PC-3 (cell line): ENCODE measurements at places on chromosomes 11 and 22.

- DNase-seq: no peak
Measured at GRCh38 chr11:12172493-12173013, 62.2 kb downstream of the MICAL2 start.

GRCh38 chr11:27183672-27184457 is 143.2 kb downstream of the BBOX1 start:
- peak; percentile 71 for DNase-seq

DNA sequence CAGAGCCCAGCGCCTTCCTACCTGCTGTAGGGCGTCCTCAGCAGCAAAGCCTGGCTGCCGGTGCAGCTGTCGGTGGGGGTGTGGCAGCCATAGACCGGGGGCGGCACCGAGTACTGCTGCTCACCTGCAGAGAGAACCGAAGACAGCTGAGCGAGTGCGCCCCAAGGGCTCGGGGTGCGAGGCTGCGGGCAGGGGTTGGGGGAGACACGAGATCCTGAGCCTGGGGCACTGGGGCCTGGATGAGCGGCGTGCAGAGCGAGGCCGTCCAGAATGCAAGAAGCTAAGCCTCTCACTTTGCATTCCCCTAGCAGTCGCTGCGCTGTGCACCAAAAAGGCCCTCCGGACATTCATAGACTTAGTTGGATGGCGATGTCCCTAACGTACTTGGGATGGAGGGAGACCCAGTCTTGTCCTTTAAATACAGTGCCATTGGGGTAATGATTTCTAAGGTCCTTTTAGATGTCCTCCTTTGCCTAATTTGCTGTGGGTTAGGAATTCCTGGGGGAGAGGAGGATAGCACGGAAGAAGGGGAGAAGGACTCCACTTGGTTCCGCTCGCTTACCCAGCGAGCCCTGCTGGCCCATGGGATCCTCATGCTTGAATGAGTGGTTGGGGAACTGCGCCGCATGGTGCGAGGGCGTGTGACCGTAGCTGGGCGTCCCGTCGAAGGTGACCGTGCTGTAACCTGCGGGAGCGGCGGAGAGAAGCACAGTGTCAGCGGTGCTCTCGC is 7.2 kb downstream of the WT1 start:
- DNase-seq: no peak

DNA sequence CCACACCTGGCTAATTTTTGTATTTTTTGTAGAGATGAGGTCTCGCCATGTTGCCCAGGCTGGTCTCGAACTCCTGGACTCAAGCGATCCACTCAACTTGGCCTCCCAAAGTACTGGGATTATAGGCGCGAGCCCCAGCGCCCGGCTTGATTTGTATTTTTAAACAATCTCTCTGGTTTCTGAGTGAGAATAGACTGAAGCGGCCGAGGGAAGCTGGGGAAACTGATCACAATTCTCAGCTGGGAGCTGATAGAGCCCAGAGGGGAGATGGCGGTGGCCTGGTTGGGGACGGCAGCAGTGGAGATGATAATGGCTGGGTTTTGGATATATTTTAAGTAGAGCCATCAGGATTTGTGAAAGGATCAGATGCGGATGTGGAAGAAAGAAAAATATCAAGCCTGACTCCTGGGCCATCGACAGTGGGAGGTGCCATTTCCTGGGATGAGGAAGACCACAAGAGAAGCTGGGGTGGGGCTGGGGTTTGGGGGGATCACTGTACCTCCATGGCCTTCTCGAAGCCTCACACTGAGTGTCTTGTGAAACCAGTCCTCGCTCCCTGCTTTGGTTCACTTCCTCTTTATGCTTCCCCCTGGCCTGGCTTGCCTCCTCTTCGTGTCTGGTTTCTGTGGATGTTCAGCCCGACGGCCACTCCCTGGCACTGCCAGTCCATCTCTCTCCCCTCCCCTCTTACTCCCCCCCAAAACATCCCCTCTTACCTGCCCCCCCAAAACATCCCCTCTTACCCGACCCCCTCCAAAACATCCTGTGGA is 51.9 kb downstream of the IGLL1 start:
- DNase-seq: no peak

- no peak for DNase-seq
Measured at GRCh38 chr11:111996129-111996528, 29.1 kb upstream of the DLAT start.

- DNase-seq: no peak
Measured at GRCh38 chr11:61445516-61445915, 15.6 kb downstream of the SDHAF2 start.

DNA sequence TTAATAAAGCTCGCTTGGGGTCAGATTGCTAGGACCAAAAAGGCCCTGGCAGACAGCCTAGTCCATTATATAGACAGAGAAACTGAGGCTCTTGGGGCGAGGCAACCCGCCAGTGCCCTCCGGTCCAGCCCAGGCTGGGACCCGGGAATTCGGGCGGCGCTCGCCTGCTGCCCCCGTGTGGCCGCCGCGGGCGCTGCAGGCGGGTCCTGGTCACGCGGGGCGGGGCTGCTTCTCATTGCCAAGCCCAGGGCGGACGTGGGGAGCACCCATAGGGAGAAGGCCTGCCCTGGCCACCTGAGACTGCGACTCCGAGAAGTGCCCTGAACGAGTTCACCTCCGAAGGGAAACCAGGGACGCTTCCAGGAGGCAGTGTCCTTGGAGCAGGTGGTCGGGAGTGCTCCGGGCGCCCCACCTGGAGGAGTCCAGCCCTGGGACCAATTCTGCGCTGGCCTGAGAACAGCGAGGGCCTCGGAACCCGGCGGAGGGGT is 36.0 kb upstream of the CSNK1E start:
- DNase-seq: peak; percentile 63

DNA sequence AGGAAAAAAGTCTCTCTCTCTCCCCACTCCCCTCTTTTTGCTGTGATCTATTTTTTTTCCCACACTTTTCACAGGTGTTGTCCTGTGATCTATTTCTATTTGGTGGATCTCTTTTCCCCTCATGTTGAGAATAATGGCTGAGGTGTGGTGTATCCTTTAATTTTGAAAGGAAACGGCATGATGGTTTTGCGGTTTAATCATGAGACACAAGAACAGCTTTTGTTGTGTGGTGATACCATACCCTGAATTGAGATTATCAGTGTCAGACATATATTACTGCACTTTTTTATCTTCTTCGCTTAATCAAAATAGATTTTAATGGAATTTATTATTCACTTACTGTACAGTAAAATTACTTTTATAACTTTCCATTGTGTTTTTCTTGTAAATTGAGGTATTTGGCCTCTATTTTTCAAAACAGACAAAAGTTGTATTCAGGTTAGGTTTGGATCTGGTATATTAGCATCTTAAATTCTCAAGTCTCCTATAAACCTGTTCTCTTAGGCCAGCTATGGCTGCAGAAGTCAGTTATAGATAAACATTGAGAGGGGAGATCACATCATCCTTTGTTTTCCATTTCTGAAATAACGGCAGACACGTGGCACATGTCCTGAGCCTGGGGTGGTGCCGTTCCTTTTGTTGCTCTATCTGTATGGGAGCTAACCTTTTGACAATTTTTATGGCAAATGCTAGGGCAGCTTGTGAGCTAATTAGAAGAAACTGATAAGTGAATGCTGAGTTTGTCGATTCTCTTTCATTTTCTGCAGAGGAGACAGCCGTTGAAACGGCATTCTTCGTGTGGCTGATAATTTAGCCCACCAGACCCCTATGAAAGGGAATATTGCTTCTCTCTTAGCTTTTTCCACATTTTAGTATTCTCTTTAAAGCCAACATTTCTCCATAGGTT is 25.8 kb downstream of the NF2 start:
- DNase-seq: no peak

GRCh38 chr11:115338476-115338875 is 165.7 kb downstream of the CADM1 start:
- no peak for DNase-seq

DNA sequence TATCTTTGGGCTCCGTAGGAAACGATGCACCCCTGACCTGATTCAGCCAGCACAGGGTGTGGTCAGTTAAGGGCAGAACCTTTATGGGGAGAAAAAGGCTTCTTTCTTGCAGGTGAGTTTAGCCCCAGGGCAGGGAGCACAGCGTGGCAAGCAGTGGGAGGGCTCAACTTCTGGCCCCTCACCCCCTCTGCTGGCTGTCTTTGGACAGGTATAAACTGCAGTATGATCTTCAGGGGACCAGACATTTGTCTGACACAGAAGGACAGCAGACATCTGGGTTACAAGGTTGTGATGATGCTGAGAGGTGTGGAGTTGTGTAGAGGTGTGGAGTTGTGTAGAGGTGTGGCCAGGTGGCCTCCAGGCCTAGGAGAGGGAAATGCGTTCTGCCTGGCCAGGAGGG is 324.0 kb upstream of the PLET1 start:
- peak; percentile 36 for DNase-seq

DNA sequence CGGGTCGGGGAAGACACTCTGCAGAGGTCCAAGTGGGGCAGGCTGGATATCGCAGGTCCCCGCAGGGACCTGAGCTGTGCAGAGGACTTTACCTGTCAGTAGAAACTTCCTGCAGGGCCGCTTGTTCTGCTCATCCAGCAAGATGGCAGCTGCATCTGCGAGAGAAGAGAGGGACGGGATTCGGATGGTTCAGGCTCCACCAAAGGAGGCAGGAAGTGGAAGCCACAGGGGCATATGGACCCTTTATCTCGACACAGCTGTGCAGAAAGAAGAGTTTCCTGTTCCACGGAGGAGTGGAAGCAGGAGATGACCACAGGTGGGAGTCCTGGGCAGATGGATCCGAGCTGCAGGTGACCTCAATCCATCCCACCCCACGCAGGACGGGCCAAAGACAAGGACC is 22.5 kb downstream of the CABP7 start:
- no peak for DNase-seq

GRCh38 chr22:23106906-23107367 is 34.9 kb downstream of the RSPH14 start:
- DNase-seq: no peak

DNA sequence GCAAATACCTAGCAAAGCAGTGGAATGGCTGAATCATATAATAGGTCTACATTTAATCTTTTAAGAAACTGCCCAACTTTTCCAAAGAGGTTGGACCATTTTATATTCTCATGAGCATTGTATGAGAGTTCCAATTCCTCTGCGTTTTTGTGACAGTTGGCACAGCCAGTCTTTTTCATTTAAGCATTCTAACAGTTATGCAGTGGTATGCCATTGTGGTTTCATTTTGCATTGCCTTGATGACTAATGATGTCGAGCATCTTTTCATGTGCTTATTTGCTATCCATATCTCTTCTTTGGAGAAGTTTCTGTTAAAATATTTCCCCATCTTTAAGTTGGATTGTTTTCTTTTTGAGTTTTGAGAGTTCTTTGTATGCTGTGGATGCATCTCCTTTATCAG is 38.7 kb downstream of the EIF3F start:
- peak; percentile 53 for DNase-seq

DNA sequence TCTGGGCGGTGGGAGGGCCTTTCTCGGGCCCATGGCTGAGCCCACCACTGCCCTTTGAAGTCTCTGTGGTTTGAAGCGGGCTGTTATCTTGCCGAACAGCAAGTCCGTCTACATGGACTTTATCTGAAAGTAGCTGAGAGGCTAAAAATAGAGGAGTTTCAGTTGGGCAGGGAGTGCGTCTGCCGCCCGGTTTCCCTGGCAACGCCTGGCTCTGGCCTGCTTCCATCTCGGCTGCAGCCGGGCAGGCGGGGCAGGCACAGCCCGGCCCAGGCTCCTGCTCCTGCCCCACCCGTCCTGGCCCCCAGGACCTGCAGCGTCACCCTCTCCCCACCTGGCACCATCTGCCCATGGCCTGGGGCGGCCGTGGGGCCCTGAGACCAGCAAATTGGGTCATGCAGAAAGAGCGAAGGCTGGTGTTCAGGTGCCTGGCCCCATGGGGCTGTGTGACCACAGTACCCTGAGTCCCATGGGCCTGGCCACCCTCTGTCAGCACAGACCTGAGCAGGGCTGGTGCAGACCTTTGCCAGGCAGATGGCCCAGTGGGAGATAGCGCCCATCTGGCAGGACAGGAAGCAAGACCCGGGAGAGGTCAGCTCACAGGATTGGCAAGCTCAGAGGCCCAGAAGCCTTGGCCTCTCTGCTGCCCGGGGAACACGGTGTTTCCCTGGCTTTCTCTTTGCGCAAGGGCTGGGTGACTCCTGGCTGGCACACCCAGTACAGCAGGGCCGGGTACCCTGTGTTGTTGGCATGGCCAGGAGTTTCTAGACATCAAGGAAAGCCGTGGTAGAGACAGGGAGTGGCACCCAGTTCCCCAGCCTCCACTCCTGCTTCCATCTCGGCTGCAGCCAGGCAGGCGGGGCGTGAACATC is 79.1 kb upstream of the KCNQ1OT1 start:
- DNase-seq: peak; percentile 33

GRCh38 chr22:27795053-27795452 is 6.5 kb downstream of the MN1 start:
- DNase-seq: no peak

DNA sequence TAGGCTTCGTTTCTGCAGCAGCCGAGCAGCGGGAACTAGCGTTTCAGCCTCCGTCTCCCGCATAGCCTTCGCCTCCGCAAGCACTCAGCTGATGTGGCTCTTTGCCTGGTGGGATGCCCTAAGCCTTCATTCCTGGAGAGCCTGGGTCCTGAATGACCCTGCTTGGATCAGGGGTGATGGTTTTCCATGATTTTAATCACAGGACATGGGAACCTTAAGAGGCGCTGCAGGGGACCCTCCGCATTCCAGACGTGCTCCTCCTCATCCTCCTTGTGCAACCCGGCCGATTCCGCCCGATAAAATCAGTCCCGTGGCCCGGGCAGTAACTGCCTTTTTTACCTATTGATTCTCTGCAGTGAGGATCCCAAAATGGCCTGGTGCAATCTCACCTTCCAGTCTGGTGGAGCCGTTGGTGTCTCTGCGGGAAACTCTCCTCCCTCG is 8.2 kb downstream of the C11orf21 start:
- no peak for DNase-seq

DNA sequence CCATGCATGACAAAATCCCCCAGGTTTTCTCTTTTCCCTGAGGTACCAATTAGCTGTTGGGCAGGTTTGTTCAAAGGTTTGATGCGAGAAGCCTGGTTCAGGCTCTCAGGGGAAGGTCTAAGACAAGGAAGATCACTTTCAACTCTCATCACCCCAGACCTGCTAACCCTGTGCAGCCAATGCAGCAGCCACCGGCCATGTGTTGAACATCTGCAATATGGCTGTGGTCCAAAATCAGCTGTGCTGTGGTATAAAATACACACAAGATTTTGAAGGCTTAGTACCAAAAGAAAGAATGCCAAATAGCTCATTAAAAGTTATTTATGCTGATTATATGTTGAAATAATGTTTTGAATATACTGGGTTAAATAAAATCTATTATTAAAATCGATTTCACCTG is 58.5 kb downstream of the SMCO4 start:
- no peak for DNase-seq
